ENCODE measurements at places on chromosomes 16 and 17.

GRCh38 chr16:89067677-89068443, 25.8 kb upstream of the ACSF3 start:
- no peak for DNase-seq

DNA sequence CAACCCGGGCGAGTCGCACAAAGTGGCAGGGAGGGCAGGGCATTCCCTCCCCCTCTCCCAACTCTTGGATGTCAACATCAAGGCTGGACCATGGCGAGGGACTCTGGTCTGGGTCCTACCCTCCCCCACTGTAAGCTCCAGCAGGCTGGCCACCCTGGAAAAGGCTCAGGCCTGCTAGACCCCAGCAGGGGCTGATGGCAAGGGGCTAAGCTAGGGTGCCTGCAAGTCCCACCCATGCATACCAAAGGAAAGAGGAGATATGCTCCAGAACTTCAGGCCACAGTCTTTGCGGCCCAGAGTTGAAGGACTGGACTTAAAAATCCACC, 19.9 kb downstream of the ST3GAL2 start:
- DNase-seq: no peak

GRCh38 chr16:84302111-84302954, 7.7 kb downstream of the WFDC1 start:
- no peak for DNase-seq

GRCh38 chr17:80260069-80260535, 550 bp upstream of the RNF213 start:
- peak; percentile 72 for DNase-seq

- DNase-seq: no peak
Measured at GRCh38 chr16:9508328-9508936, 417.0 kb downstream of the HAPSTR1 start.

DNA sequence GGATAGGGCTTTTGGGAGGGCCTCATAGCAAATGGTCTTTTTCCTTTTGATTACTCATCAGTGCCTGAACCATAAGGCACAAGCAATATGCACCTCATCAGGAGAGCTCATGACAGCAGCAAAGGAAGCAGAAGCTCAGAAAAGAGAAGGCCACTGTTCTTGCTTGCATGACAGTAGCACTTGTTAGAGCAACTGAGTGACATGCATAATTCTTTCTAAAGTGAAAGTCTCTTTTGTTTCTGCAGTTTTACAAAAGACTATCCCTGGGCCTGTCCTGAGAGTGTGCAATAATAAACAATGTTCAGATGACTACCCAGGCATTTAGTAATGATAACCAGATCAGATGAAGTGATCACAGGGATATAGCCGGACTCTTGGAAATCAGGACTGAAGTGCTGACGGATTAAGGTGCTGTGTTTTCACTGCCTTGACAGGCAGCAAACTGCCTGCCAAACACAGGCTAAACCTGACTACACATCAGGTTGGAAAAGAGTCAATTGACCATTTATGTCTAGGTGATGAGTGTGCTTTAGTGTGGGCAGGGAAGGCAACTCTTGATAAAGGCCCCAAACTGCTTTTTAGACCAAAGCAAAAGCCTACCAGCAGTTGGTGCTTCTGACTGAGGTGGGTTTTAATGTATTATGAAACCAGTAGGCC, 1860.3 kb downstream of the TP53TG3F start:
- DNase-seq: no peak

DNA sequence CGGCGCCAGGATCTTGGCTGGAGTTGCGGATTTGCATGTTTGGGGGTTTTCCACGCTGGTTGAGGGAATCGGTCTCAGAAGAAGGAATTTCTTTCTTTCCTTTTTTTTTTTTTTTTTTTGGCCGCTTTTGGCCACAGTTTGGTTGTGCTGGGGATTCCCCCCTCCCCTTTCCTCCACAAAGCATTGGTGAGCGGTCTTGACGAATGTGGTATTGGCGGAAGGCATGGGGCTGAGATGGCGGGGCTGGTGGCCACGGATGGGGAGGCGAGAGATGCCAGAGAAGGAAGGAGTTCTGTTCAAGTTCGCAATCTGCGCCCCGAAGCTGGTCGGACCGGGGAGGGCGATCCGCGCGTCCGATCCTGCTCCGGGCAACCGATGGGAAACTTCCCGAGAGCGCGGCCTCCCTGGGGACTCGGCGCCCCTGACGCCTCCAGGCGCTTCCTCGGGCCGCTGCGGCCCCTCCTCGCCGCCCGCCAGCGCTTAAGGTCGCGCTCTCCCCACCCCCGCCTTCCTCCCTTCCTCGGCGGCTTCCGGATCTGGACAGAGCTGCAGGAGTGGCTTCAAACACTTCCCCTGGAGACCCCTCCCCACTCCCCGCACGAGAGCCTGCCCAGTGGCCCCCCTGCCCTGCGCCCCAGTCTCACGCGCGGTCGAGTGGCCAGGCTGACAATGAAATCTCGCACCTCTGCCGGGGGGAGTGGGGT, 43.2 kb downstream of the RAI1 start:
- DNase-seq: no peak

- no peak for DNase-seq
Measured at GRCh38 chr16:3718019-3718391, 681 bp upstream of the TRAP1 start.

DNA sequence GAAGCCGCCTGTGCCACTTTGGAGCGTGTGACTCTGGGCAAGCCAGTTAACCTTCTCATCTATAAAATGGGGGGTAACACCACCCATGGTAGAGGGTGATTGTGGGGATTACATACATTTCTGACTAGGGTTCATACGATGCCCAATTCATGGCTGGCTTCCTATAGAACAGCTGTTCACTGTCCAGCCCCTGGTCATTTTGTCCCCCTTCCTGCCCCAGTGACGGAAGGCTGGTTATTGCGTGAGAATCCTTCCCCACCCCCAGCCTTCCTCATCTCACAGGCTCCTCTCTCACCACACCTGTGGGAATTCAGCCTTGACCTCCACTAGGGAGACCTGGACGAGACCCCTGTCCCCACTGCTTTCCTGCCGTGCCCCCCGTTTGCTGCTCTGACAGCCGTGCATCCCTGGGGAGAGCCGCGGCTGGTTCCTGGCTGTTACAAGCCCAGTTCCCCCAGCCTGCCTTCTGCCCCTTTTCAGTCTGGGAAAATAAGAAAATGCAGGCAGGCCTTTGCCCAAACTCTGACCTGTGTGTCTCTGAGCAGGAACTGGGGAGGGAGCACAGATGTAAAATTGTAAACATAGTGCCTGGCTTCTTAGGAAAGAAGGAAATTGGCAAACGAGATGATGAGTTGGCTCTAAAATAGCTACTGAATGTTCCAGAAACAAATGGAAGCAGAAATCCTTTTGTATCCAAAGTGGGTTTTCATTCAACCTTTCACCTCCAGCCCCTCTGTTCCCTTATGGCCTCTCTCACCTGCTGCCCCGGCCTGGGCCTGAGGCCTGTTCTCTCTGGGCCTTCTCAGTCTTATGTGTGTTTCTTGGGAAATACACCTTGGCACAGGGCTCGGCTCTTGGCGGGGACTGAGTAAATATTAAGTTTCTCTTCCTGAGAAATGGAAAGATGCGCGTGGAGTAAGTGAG, 67.3 kb downstream of the OR1D5 start:
- no peak for DNase-seq

DNA sequence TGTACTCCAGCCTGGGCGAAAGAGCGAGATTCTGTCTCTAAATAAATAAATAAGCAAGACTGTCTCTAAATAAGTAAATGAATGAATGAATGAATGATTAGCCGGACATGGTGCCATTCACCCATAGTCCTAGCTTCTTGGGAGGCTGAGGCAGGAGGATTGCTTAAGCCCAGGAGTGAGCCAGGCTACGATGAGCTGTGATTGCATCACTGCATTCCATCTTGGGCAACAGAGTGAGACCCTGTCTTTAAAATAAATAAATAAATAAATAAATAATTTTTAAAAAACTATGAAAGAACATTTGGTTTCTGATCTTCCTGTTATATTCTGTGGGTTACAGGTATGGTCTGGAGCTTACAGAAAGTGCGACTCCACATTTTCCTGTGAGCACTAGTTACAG, 65.0 kb downstream of the C17orf58 start:
- DNase-seq: no peak

DNA sequence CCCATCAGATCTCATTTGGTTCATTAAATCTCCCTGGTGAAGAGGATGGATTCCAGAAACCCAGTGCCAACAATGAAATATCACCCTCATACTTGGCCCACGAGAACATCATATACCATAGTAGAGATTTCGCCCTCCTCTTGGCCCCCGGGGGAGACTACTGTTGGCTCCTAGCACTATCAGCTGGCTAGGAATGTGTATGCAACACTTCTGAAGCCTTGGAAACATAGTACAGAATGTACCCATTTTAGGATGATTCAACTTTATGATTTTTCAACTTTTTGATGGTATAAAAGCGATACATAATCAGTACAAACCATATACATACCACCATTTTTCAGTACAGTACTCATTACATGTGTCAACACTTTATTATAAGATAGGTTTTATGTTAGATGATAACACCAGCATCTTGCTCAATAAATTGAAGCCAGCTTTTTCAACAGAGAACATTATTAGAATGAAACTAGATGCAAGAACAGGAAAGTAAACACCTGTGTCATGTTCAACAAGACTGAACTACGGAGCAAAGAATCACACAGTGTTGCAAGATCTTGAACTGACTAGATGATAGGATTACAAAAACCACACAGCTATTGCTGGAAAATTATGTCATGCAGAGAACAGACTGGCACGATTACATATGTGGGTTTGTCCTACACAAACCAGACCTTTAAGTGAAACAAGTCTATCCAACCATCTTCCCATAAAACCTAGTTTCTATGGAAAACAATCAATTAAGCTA, 17.2 kb downstream of the RSL1D1 start:
- DNase-seq: no peak

Data from stimulated activated CD4-positive, alpha-beta T cell treated with anti-CD3 and anti-CD28 coated beads, TNF-alpha, amount 100 ng/mL, for 1 hour (primary cell).